Heart right ventricle (tissue), 16 donors: ENCODE measurements at places on chromosomes 4 and X.

- no peak for DNase-seq
These were observed 55.2 kb downstream of the AREG start for GRCh38 chr4:74499986-74500781.

DNA sequence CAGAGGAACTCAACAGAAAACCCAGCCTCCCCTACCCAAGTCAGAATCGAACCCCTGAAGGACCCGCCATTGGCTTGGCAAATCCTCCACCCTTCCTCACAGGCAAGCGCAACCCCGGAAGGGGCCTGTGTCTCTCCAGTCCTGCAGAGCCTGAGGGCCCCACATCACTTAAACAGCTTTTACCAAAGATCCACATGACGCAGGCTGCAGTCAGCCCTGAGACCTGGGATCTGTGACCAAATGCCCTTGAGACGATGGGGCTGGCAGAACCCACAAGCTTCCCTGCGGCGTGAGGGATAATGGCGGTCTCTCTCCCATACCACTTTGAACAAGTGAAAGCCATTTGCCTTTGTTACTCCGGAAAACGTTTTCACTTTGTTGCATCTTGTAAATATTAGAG is 54.9 kb downstream of the ACOX3 start:
- no peak for DNase-seq

DNA sequence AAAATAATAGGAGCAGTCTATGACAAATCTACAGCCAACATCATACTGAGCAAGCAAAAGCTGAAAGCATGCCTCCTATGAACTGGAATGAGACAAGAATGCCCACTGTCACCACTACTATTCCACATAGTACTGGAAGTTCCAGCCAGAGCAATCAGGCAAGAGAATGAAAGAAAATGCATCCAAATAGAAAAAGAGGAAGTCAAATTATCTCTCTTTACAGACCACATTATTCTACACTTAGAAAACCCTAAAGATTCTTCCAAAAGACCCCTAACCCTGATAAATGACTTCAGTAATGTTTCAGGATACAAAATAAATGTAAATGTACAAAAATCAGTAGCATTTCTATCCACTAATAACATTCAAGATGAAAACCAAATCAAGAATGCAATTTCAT is 249.0 kb downstream of the STK32B start:
- no peak for DNase-seq

DNA sequence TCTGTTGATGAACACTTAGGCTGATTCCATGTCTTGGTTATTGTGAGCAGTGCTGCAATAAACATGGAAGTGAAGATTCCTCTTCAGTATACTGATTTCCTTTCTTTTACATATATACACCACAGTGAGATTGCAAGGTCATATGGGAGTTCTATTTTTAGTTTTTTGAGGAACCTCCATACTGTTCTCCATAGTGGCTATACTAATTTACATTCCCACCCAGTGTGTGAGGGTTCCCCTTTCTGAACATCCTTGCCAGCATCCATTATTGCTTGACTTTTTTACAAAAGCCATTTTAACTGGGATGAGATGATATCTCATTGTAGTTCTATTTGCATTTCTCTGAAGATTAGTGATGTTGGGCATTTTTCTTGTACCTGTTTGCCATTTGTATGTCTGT is 80.5 kb upstream of the GALNT7 start:
- DNase-seq: no peak

DNA sequence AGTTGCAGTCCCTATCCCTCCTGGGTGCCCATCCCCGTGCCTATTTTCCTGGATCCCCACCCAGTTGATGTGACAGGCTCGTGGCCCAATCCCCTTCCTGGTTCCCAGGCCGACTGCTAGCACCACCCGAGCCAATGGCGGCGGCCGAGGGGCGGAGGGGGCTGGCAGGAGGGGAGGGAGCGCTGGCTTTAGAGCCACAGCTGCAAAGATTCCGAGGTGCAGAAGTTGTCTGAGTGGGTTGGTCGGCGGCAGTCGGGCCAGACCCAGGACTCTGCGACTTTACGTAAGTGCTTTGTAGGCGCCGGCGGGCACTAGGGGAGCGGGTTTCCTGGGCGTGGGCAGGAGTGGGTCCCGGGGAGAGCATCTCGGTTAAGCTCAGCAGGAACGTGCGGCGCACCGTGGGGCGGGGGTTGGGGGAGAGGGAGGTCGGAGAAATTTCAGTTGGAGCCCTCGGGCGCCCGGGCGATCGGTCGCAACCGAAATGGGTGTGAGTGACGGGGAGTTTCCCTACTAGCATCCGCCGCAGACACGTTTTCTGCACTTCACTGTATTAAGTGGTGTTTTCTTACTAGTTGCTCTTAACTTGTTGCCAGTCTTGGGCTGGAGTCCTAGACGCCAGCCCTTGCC is at the start of gene PLS3:
Gene PLS3, plus strand, starts transcription at position 197 of the 627 bp plus-strand sequence. CDS start 49,077 bp downstream, outside the sequence.
- peak; percentile 89 for DNase-seq
